ENCODE measurements at places on chromosomes 3 and 15. TPM values are rescaled to one million over a fixed set of nuclear protein-coding genes. Genes with fewer than 3 reads are reported as not detected.
A peak's percentile ranks its signal among the peaks of the same experiment; 100 is the strongest.

TGFBR2 gene
- total RNA-seq = 76.6 TPM

NKTR gene
- total RNA-seq = 12.8 TPM

GOLGA6L10 gene
- 0.31 TPM for total RNA-seq

- peak; percentile 32 for DNase-seq
Measured at GRCh38 chr15:70259028-70259424, 161.3 kb upstream of the TLE3 start.

DNA sequence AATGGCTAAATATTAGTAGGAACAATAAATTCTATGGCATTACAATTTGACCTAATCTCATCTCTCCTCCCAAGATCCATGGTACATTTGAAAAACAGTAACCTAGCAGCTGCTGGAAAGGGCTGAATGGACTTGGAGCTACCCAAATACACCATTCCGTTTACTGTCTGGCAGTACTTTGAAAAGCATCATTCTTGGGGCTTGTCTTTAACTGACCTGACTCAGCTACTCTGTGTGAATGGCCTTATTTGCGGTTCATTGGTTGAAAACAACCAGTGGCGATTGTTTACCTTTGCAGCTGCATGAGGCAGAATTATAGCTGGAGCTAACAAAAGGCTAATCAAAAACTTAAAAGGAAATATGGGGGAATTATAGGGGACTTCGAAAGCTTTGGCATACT is 311.2 kb upstream of the MCTP2 start:
- no peak for DNase-seq

DNA sequence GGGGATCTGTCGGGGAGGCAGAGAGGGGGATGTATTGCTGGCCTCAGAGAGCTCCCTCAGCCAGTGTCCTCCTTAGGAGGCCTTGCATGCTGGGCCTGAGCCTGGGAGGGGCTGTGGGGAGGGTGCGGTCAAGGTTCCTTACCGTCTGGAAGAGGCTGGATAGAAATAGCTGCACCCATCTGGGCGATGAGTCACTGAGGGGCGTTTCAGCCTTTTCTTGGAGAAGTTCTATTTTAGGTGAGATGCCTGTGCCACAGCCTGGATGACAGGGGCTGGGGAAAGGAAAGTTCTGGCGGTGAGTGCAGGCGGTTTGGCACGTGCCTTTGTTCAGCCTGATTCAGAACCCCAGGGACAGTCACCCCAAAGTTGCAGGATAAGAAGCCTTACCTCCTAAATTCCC is 35.7 kb upstream of the APEH start:
- peak; percentile 88 for DNase-seq

- no peak for DNase-seq
Measured at GRCh38 chr3:43998370-43998835, 243.3 kb upstream of the TOPAZ1 start.

GRCh38 chr3:52149021-52149420 is 5.2 kb downstream of the POC1A start:
- DNase-seq = no peak

DNA sequence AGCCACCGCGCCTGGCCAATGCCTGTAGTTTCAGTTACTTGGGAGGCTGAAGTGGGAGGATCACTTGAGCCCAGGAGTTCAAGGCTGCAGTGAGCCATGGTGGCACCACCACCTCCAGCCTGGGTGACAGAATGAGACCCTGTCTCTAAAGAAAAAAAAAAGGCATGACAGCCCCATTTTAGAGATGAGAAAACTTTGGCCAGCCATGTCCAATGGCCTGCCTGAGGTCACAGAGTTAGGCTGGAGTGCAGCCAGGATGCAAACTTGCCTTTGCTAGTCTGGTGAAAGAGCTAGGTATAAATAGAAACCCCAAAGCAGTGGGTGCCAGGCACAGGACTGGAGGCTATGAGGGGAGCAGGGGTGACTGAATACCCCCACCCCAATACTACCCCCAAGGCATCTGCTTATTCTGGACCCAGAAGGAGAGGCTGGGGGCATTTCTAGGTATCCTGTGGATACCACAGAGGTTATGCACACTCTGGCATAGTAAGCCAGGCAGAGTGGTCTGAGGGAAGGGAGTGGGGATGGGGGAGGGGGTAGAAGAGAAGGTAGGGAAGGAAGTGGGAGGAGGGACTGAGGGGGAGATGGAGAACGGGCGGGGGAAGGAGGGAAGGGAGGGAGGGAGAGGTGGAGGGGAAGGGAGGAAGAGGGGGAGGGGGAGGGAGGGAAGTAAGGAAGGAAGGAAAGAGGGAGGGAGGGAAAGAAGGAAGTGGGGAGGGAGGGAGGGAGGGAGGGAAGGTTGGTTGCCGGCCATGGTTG is 16.2 kb upstream of the C15orf39 start:
- no peak for DNase-seq

DNA sequence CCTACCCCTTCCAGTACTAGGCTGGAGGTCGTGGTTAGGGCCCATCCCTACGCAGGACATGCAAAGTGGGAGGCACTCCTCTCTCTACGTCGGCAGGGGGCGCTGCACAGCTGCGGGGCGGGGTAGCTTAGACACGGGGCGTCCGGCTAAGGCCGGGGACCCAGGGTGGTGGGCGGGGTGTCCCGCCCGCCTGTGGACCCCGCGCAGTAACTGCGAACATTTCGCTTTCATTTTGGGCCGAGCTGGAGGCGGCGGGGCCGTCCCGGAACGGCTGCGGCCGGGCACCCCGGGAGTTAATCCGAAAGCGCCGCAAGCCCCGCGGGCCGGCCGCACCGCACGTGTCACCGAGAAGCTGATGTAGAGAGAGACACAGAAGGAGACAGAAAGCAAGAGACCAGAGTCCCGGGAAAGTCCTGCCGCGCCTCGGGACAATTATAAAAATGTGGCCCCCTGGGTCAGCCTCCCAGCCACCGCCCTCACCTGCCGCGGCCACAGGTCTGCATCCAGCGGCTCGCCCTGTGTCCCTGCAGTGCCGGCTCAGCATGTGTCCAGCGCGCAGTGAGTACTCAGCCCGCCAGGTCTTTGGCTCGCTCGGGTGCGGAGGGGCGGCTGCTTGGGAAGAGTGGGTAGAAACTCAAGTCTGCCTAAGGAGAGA is at the start of gene IL12A:
Gene IL12A (plus strand): TSS at position 219 of the 655 bp plus-strand sequence.
- DNase-seq = peak; percentile 83
